ENCODE measurements at places on chromosomes 12 and 14. TPM values are rescaled to one million over a fixed set of nuclear protein-coding genes. Genes with fewer than 3 reads are reported as not detected.
A peak's percentile ranks its signal among the peaks of the same experiment; 100 is the strongest.

CLEC2A gene
- polyA plus RNA-seq: not detected

DNA sequence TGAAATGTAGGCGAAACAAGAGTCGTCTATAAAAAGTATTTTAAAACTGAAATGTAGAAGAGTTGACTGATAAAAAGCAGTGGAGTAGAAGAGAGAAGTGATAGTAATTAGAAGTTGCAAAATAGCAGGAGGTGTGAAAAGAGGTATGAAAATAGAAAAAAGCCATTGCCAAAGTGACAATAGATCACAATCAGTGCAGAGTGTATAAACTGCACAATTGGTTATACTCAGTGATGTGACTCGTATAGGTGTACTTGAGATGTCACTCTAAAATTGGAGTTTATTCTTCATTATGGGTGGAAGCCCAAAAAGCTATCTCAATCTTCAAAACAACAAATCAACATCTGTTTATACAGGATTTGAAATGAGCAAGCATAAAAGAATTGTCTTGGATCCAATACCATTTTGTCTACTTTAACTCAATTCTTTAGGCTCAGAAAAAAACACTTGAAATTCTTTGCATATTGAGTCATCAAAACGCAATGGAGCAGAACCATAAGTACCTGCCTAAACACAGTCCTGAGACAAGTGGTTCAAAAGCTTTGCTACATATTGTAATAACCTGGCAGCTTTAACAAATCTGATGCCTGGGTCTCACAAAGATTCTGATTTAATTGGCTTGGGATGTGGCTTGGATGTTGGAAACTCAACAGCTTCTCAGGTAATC lies 8.8 kb downstream of the IKBIP start:
- H3K4me3 ChIP-seq: no peak overlapping the region
- H3K27ac ChIP-seq: no peak overlapping the region
- no peaks in the 10 kb centered on the region for H3K27me3 ChIP-seq
- DNase-seq: no peak
- H3K4me1 ChIP-seq: no peaks in the 10 kb centered on the region

DNA sequence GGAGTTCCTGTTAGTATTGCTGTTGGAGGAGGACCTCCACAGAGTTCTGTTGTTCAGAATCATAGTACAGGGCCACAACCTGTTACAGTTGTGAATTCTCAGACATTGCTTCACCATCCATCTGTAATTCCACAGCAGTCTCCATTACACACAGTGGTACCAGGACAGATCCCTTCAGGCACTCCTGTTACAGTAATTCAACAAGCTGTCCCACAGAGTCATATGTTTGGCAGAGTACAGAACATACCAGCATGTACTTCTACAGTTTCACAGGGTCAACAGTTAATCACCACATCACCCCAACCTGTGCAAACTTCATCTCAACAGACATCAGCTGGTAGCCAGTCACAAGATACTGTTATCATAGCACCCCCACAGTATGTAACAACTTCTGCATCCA lies 120.8 kb downstream of the ARID2 start:
- H3K36me3 ChIP-seq: peaks cover 43% of the 10 kb centered on the region
- DNase-seq: no peak
- H3K4me1 ChIP-seq: no peaks in the 10 kb centered on the region
- no peak overlapping the region for H3K27ac ChIP-seq
- H3K4me3 ChIP-seq: no peak overlapping the region

GRCh38 chr12:100959481-100959880 lies 164.9 kb downstream of the ANO4 start:
- DNase-seq: peak; percentile 57
- no peak overlapping the region for H3K4me3 ChIP-seq
- peaks cover 4% of the 10 kb centered on the region for H3K4me1 ChIP-seq
- H3K27ac ChIP-seq: peak overlapping the region; percentile 37
- no peaks in the 10 kb centered on the region for H3K27me3 ChIP-seq

GRCh38 chr12:105451211-105451610 lies 120.7 kb downstream of the C12orf75 start:
- no peak for DNase-seq
- H3K36me3 ChIP-seq: no peaks in the 10 kb centered on the region
- no peak overlapping the region for H3K4me3 ChIP-seq
- H3K27ac ChIP-seq: no peak overlapping the region
- H3K4me1 ChIP-seq: peaks cover 3% of the 10 kb centered on the region
- H3K27me3 ChIP-seq: no peaks in the 10 kb centered on the region

- no peaks in the 10 kb centered on the region for H3K4me1 ChIP-seq
- H3K27ac ChIP-seq: no peak overlapping the region
- DNase-seq: no peak
- H3K4me3 ChIP-seq: no peak overlapping the region
Observed at GRCh38 chr12:42546709-42547108, 42.8 kb downstream of the PRICKLE1 start.

DNA sequence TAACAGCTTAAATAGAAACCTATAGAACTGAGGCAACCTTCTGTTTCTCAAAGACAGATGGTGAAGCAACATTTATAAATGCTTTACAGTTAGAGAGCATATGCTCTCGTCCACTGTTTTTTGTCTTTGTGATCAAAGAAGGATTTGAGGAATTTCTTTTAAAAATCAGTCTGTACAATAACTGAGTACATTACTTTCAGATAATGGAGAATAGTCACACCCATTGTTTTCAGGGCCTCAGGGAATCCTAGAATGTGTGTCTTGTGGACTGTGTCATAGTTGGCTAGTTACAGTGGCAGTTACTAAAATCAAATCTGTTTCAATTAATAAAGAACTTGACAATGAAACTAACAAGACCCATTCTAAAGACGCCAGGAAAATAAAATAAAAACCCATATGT lies 107.9 kb downstream of the PRKCH start:
- H3K27ac ChIP-seq: no peak overlapping the region
- DNase-seq: no peak
- H3K4me1 ChIP-seq: no peaks in the 10 kb centered on the region

- no peak overlapping the region for H3K4me3 ChIP-seq
- DNase-seq: no peak
- H3K36me3 ChIP-seq: no peaks in the 10 kb centered on the region
- H3K4me1 ChIP-seq: no peaks in the 10 kb centered on the region
- no peak overlapping the region for H3K27ac ChIP-seq
Observed at GRCh38 chr14:37515771-37516170, 79.3 kb downstream of the FOXA1 start.

NEUROD4 gene
- polyA plus RNA-seq: 0.01 TPM

DNA sequence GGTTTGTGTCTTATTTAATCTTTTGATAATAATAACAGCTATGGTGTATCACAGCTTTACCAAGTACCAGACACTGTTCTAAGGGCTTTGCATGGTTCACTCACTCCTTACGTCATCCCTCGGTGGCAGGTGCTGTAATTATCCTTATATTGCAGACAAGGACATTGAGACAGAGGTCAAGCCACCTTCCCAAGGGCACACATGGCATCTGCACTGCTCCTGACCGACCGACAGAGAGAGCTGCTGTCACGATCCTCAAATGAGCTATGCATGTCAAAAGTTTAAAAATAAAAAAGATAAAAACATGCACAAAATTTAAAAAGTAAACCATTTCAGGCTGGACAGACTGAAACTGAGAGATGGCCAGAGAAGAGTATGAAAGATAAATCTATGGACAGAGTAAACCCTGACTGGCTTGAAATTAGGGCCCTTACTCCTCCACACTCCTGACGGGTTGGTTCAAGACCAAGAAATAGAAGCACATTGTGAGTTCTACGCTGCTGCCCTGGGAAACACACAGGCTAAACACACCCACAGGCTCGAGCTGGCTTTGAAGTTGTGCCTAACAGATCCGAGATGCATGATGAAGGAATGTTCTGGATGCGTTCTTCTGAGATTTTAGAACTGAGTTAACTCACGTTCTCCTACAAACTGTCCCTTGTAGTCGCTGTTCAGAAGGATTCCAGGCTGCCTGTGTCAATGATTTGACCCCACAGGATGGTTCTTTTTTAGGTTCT lies 268.7 kb downstream of the ZFP36L1 start:
- no peak overlapping the region for H3K4me3 ChIP-seq
- H3K4me1 ChIP-seq: peaks cover 57% of the 10 kb centered on the region
- H3K36me3 ChIP-seq: no peaks in the 10 kb centered on the region
- no peak overlapping the region for H3K27ac ChIP-seq

DERA gene
- polyA plus RNA-seq: 68.0 TPM

DNA sequence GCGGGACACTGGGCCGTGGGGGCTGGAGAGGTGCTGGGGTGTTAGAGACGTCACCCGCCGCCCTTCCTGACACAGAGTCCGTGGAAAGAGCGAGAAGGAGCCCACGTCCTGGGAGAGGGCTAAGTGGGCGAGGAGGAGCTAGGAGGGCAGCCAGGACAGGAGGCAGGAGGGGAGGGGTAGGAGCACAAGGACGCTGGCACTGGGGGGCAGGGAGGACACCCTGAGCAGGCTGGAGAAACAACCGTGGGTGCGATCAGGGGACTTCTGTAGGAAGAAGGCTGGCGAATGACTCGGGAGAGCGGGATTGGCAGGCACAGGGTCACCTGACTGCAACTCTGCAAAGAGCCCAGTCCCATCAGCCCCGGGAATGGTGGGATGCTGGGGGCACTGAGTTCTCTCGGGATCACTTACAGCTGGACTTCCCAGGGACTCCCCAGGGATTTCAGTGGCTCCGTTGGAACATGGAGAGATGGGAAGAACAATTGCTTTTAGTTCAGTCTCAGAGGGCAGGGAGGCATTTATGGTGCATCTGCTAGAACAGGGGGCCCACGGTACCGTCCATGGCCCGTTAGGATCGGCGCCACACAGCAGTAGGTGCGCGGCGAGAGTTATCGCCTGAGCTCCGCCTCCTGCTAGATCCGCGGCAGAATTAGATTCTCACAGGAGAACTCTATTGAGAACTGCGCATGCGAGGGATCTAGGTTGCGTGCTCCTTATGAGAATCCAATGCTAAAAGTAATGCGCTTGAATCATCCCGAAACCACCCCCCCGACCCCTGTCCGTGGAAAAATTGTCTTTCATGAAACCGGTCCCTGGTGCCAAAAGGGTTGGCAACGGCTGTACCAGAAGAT lies 24.3 kb downstream of the UBR7 start:
- H3K27ac ChIP-seq: no peak overlapping the region
- peaks cover 18% of the 10 kb centered on the region for H3K27me3 ChIP-seq
- H3K4me3 ChIP-seq: peak overlapping the region; percentile 33
- DNase-seq: peak; percentile 27
- H3K4me1 ChIP-seq: peaks cover 5% of the 10 kb centered on the region

GRCh38 chr12:39103552-39104165 lies 198.3 kb upstream of the CPNE8 start:
- no peaks in the 10 kb centered on the region for H3K27me3 ChIP-seq
- DNase-seq: peak; percentile 37
- no peaks in the 10 kb centered on the region for H3K4me1 ChIP-seq

TAS2R13 gene
- 0.03 TPM for polyA plus RNA-seq

IFNG-AS1 gene
- 0.13 TPM for polyA plus RNA-seq

PRPH gene
- 115 TPM for polyA plus RNA-seq

- peak; percentile 14 for DNase-seq
- H3K4me1 ChIP-seq: peaks cover 19% of the 10 kb centered on the region
- no peaks in the 10 kb centered on the region for H3K27me3 ChIP-seq
- H3K4me3 ChIP-seq: no peak overlapping the region
Observed at GRCh38 chr14:105123064-105123665, 45.4 kb downstream of the JAG2 start.

PTPN21 gene
- 11.9 TPM for polyA plus RNA-seq

- no peak overlapping the region for H3K27ac ChIP-seq
- H3K36me3 ChIP-seq: no peaks in the 10 kb centered on the region
- no peak overlapping the region for H3K4me3 ChIP-seq
- no peaks in the 10 kb centered on the region for H3K27me3 ChIP-seq
Observed at GRCh38 chr12:93460902-93461301, 6.4 kb upstream of the MRPL42 start.

IFT43 gene
- 44.8 TPM for polyA plus RNA-seq

DNA sequence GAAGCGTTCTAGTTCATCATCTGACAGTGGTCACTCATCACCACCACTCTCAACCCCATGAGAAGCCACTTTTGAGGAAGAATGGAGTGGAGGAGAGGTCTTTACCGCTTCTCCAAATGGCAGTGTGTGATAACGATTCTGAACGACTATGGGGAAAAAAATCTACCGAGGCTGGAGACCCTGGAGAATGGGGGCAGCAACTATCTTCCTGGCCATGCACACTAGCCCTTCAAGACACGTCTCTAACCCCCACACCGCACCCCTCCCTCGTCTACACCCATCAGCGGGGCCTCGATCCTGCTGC lies 365 bp downstream of the ING4 start:
- H3K27me3 ChIP-seq: no peaks in the 10 kb centered on the region
- peak overlapping the region; percentile 81 for H3K4me3 ChIP-seq
- peaks cover 6% of the 10 kb centered on the region for H3K4me1 ChIP-seq
- peak overlapping the region; percentile 42 for H3K27ac ChIP-seq

DNA sequence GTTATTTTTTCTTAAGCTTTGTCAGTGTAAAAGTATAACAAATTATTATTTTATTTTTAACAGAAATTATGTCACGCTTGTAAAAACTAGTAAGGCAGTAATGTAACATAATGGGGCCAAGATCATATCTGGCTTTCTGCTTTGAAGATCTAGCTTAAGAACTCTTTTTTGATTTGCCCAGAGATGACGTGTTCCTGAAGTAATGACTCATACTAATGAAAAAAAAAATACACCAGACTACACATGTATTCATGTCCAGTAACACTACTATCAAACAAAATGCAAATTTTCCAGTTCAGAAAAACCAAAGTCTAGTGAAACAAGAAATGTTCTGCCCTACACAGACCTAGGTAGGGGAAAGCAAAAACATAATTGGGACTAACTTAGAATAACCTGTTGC lies 432.2 kb upstream of the ATXN7L3B start:
- no peaks in the 10 kb centered on the region for H3K27me3 ChIP-seq
- no peaks in the 10 kb centered on the region for H3K4me1 ChIP-seq
- H3K36me3 ChIP-seq: no peaks in the 10 kb centered on the region
- H3K4me3 ChIP-seq: no peak overlapping the region
- no peak overlapping the region for H3K27ac ChIP-seq

- no peak for DNase-seq
- no peak overlapping the region for H3K4me3 ChIP-seq
- peaks cover 12% of the 10 kb centered on the region for H3K4me1 ChIP-seq
- H3K27ac ChIP-seq: no peak overlapping the region
Observed at GRCh38 chr14:90760078-90760444, 56.2 kb downstream of the TTC7B start.

TAS2R42 gene
- polyA plus RNA-seq: 0.06 TPM

TAS2R10 gene
- polyA plus RNA-seq: 1.2 TPM

ITGB7 gene
- polyA plus RNA-seq: 9.5 TPM

DNA sequence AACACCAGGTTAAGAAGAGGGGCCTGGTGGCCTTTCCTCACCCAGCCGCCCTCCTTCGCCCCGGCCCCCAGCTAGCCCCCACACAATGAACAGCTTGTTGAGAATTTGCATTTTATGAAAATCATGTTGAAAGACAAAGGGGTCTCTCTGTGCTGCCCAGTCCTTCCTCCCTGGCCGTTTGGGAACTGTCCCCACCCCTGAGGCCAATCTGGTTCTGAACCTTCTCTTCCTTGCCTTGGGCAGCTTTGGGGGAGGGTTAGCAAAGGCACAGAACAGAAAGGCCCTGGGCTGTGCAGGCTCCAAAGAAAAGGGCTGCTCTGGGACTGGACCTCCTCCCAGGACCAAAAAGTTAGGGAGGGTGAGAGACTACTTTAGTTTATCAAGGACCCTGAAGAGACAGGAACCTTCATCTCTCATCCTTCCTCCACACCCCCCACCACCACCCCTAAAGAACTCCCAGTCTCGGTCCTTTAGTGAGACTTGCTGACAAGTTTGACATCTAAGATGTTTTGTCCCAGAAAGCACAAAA lies 1.3 kb downstream of the TAMALIN start:
- no peak overlapping the region for H3K27ac ChIP-seq
- H3K4me3 ChIP-seq: peak overlapping the region; percentile 57
- H3K4me1 ChIP-seq: peaks cover 25% of the 10 kb centered on the region
- H3K36me3 ChIP-seq: peaks cover 8% of the 10 kb centered on the region
- DNase-seq: no peak
- H3K27me3 ChIP-seq: peaks cover 38% of the 10 kb centered on the region

All from large intestine (tissue), 12 donors.